ENCODE measurements at places on chromosomes 12 and 14. TPM values are rescaled to one million over a fixed set of nuclear protein-coding genes. Genes with fewer than 3 reads are reported as not detected.

GRCh38 chr12:24280056-24280842 lies 330.8 kb upstream of the SOX5 start:
- DNase-seq: no peak

DNA sequence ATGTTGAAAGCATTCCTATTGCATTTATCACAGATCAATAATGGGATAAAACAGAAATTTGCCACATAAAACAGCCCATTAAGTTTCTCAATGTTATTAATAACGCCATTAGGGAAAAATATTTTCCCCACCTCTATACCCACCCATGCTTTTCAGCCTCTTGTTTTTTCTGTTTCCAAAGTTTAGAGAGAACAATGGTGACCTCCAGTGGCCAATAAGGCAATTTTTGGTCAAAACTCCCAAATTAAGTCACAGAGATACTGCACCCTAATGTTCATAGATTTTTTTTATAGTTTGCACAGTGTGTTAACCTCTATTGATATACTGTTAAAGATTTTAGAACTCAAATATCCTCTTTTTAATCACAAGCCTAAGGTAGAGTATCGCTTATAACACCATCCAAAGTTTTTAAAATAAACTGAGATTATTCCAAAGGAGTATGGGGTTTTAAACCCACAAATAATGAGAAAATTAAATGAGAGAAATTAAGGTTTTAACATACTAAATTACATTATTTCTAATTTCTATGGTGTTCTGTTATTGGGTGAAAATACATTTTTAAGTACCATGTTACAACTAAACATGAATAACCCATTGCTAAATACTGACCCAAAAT lies 184.7 kb upstream of the DCN start:
- DNase-seq: no peak

GUCY2C gene
- polyA plus RNA-seq: not detected

DNA sequence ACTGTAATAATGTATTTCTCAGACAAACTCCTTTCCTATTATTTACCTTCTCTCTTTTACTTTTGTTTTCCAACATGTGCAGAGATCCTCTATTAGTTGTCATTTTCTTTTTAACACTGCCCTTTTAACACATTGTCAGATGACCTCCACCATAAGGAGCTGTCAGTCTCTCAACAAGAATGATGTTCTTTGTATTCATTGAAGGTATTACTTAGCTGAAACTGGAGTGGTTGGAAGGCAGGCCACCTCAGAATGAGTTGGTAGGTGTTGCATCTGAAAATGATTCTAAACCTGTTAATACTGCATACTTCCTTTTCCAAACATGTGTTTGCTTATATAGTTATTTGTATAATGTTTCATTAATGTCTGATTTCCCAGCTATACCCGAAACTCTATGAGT lies 16.9 kb downstream of the TMEM117 start:
- no peak for DNase-seq

RNF212B gene
- polyA plus RNA-seq: not detected

Measured in AG04450 (cell line).